ENCODE measurements at places on chromosomes 1 and 21. TPM values are rescaled to one million over a fixed set of nuclear protein-coding genes. Genes with fewer than 3 reads are reported as not detected.

RXFP4 gene
- polyA plus RNA-seq, result not detected

ITSN1 gene
- polyA plus RNA-seq, result 40.2 TPM

RGS13 gene
- polyA plus RNA-seq, result 0.05 TPM

SMCP gene
- not detected for polyA plus RNA-seq

TRIM63 gene
- 0.67 TPM for polyA plus RNA-seq

SLC25A24 gene
- 15.9 TPM for polyA plus RNA-seq

KIF2C gene
- polyA plus RNA-seq, result 0.18 TPM

NECAP2 gene
- polyA plus RNA-seq, result 17.6 TPM

SPATA45 gene
- polyA plus RNA-seq, result not detected

LAMC2 gene
- polyA plus RNA-seq, result 2.0 TPM

GCSAML gene
- 0.01 TPM for polyA plus RNA-seq
